ENCODE measurements at places on chromosomes 6 and 20.

DNA sequence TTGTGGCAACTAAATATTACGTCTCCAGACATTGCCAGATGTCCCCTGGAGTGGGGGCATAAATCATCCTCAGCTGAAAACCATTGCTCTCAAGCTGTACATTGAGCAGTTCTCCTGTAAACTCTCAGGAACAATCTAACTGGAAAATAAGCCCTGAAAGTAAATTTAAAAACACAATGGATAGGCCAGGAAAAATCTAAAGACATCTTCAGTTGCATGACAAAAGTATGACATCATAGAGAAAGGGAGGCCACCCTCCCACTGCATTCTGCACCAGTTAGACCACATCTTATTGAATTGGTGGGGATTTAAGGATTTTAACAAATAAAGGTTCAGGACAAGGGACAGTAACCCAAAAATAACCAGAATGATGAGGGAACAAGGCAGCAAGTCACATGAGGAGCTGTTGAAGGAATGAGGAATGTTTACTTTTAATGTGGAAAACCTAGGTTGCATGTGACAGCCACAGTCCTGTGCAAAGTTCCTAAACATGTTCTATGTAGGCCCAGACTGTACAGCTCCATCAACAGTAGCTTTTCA, 5.3 kb downstream of the PLA2G7 start:
- no peak for DNase-seq

DNA sequence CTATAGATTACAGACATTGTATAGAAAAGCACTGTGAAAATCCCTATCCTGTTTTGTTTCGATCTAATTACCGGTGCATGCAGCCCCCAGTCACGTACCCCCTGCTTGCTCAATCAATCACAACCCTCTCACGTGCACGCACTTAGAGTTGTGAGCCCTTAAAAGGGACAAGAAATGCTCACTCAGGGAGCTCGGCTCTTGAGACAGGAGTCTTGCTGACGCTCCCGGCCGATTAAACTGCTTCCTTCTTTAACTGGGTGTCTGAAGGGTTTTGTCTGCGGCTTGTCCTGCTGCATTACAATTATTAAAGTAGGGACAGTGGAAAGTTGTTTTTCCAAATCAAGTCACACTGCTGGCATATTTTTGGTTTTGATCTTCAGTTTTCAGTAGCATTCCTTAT, 2.6 kb downstream of the TXLNB start:
- no peak for DNase-seq

DNA sequence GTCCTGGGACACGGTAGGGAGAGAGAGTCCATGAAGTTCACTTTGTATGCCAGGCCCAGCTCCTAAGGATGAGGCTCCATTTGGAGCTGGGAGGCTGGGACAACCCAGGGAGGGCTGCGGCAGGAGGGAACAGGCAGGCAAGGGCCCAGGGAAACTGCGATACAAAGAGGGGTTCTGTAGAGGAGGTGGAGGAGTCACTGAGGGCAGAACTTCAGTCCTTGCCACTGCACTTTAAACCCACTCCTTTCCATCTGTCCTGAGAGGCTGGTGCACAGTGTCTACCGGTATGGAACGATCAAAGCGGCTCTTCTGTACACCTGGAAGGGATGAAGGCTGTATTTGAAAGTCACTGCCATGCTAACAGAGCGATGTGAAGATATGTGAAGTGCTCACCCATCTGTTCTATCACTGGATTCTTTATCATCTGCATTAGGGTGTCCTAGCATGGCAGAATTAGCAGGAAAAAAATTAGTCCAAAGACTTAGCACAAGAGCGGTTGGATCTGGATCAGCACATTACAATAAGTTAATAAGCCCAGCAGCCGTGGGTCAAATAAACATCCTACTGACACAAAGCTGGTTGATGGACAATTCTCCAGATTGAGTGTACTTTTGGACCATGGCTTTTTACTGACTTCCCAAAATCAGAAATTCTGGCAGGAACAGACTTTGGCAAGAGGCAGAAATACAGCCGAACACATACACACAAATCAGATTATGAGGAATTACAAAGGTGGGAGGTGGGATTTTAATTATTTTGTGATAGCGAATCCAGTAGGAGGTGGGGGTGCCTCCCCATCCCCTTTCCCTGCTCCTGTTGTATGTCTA, 20.9 kb upstream of the ZFAND3 start:
- DNase-seq = no peak

DNA sequence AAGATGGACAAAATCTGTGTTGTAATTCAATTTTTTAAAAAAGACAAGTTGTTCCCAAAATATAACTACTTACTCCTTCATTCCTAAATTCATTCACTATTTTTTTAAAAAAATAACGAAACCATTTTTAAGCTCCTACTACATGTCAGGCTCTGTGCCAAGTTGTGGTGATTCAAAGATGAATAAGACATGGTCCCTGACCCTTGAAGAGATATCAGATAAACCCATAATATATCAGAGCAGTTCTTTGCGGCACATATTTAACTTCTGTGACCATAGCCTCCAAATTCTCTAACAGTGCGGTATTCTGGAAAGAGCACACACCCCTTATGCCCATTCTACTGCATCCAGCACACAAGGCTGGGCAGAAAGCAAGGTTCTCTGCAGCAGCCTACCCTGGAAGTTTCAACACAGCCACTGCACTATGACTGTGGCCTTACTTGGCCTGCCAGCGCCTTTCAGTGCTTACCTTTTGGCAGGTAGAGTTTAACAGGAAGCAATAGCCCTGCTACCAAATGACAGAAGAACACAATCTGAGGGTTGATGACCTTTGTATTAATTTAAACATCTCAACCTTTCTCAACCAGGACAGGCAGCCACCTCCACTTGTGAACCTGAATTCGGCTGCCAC, 406.5 kb downstream of the BTBD9 start:
- no peak for DNase-seq

DNA sequence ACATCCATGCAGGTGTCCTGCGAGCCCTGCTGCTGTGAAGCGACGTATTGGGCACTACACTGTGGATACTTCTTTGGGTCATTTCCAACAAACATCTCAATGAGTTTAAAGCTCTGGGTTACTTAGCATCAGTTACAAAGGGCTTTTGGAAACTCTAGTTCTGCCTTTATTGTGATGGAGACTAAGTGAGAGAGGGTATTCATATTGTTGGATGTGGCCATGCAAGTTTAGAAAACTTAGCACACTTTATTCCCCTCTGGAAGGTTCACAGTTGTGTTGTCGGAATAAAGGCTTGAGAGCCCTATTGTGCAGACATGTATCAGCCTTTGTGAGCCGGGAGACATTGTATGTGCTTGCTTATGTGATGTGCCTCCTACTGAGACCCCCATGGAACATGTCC, 22.1 kb downstream of the DUSP22 start:
- no peak for DNase-seq

GRCh38 chr6:156988276-156989158, 211.3 kb downstream of the ARID1B start:
- DNase-seq = peak; percentile 59
